KBM-7 (cell line): ENCODE measurements at places on chromosomes 2 and 18.

DNA sequence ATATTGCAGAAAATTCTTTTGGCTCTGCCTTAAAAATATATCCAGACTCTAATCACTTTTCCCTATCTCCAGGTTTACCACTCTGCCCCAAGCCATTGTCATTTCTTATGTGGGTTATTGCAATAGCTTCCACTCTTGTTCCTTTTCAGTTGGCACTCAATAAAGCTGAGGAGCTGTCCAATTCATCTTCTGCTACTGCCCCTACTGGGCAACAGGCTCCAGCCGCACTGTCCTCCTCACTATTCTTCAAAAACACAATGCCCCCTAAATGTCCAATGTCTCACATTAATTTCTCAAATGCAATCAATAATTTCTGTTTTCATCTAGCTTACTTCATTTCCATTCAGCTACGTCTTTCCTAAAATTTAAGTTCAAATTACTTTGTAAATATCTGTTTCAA, 1262.5 kb upstream of the CDH2 start:
- DNase-seq = no peak

- DNase-seq = no peak
These were observed 564.4 kb downstream of the ZEB2 start for GRCh38 chr2:143955401-143956065.

DNA sequence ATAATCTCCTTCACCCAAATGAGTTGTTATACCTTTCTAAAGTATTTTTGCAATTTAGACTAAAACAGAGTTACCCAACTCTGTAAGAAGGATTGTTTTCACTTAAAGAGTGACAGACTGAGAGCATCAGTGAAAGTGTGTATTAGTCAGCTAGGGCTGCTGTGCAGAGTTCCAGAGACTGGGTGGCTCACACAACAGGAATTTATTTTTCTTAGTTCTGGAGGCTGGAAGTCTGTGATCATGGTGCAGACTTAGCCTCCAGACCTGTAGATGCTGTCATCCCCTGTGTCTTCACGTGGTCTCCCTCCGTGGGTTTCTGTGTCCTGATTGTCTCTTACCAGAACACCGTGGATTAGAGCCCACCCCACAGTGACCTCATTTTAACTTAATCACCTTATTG, 40.0 kb downstream of the BCL2L11 start:
- DNase-seq = no peak

DNA sequence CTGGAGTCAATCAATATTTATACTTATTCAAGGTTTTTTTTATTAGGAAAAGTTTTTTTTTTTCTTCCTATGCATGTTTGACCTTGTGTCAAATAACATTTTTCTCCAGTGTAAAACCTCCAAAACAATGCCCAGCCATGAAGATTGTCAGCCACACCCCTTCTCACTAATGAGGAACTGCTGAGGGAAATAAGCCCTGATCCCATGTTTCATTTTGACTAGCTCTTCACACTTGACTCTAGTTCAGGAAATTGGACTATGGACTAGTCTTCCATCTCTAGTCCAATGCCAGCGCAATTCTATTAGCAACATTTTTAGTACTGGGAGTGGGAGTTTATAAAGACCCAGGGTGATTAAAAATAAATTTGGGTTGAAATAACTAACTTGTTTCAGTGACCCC, 275.6 kb upstream of the CXCR4 start:
- no peak for DNase-seq

- DNase-seq = no peak
These were observed 27.9 kb downstream of the HNMT start for GRCh38 chr2:137992039-137992646.

GRCh38 chr2:176188774-176189680, 559 bp downstream of the HOXD1 start:
- no peak for DNase-seq

GRCh38 chr2:178229927-178230326, 35.6 kb downstream of the OSBPL6 start:
- peak; percentile 64 for DNase-seq

DNA sequence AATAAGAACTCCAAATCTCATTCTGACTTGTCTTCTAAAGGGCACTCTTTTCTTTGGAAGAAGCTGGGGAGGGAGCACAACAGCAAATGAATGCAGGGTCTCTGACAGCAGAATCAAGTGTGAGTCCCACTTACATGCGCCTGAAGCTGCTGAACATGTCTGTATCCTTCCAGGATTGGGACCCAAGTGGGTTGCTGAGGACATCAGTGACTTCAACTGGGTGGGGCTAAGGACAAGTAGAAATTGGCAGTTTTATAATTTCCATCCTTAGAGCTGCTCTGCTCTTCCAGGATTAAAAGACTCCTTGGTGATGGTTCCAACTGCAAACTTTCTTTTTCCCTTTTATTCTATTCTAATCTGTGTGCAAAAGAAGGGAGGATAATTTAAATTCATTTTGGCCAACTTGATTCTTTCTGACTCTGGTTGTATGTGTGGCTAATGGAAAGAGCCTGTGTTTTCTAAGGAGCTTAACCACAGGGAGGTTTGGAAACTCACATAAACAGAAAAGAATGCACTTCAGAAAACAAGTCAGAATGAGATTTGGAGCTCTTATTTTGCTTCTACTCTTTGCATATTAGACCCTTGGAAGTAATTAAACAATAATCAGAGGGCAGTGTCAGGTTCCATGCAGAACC, 20.6 kb downstream of the ANTXR1 start:
- DNase-seq = no peak

DNA sequence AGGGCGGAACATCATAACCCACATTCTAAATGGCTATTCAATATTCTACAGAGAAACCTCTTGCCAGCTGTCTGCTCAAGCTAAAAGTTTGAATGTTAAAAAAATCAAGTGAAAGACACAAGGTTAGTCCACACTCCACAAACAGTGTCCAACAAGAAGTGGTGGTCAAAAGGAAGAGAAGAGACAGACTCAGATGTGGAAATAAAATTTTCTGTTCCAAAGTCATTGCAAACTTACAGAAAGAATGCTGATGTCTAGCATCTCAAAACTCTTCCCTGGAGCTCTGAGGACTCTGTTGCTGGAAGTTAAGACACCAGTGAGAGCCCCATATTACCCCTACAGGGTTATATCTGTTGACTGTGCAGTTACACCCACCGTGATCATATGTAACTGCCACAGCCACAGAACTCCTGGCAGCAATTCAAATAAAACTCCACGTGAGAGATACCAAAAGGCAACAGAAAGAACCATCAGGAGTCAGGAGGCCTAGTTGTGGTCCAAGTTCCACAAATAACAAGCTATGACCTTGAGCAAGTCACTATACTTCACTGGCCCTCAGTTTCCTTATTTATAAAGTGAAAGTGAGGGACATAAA, 60.9 kb downstream of the AAK1 start:
- DNase-seq = peak; percentile 47

DNA sequence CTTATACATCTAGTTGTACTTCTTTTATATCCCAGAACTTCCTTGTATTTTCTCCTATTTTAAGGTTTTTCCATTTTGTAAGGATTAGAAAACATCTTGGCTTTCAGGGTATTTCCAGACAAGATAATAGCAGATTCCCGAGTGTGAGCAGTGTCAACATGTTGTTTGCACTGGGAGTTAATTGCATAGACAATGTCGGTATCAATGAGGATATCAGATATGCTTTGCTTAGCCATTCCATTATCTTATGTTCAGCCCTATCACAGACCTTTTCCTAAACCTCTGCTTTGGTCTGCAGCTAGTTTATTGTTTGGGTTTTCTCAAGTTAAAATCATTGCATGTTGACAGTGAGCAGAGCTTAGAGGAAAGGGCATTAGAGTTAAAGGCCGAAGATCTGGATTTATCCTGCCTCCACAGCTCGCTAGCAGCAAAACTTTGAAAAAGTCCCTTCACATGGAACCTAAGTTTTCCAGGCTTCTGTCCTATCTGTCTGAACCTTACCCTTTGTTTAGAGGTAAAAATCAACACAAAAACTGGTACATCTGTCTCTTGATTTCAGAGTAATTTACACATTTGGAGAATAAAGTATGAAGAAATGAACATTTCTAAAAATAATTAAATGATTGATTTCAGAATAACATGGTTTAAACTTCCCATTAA, 355.4 kb downstream of the KIAA1328 start:
- no peak for DNase-seq

- DNase-seq = peak; percentile 37
These were observed 821 bp upstream of the EPHA4 start for GRCh38 chr2:221572821-221573429.

- no peak for DNase-seq
These were observed 18.8 kb upstream of the TAF1B start for GRCh38 chr2:9824441-9824840.

GRCh38 chr2:221429741-221430491, 142.2 kb downstream of the EPHA4 start:
- DNase-seq = no peak

- no peak for DNase-seq
These were observed 134.2 kb downstream of the GLI2 start for GRCh38 chr2:120869730-120870466.

- peak; percentile 37 for DNase-seq
These were observed 70.6 kb downstream of the EMILIN2 start for GRCh38 chr18:2917259-2918047.

DNA sequence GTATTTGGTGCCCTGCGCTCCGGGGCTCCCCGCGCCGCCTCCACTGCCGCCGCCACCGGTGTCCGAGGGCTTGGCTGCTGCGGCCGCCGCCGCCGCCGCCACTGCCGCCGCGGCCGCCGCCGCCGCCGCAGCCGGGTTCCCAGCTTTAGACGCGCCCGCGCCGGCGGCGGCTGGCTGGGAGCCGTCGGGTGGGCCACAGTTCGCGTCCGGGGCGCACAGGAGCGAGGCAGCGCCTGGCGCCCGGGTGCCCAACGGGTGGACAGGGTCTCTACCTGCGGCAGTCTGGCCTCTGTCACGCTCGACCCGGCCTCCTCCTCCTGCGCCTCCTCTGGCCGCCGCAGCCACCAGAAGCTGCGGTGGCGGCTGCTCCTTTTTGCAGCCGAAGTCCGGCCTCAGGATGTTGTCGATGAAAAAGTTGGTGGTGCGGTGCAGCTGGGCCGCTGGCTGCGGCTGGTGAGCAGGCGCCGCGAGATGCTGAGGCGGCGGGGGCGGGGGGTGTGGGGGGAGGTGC, 951 bp downstream of the EN1 start:
- no peak for DNase-seq

GRCh38 chr2:152546230-152546837, 170.9 kb downstream of the PRPF40A start:
- DNase-seq = no peak

DNA sequence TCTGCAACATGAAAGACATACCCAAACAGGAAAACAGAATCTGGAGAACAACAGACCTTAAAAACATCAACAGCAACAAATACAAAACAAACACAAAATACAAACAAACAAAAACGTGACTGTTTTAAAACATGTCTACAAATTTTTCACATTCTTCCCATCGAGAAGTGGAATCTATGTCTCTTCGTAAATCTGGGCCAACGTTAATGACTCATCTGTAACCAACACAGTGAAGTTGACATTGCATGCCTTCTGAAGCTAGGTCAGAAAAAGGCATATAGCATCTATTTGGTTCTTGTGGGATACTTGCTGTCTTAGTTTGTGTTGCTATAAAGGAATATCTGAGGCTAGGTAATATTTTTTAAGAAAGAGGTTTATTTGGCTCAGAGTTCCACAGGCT, 269.0 kb upstream of the FBXO11 start:
- no peak for DNase-seq

DNA sequence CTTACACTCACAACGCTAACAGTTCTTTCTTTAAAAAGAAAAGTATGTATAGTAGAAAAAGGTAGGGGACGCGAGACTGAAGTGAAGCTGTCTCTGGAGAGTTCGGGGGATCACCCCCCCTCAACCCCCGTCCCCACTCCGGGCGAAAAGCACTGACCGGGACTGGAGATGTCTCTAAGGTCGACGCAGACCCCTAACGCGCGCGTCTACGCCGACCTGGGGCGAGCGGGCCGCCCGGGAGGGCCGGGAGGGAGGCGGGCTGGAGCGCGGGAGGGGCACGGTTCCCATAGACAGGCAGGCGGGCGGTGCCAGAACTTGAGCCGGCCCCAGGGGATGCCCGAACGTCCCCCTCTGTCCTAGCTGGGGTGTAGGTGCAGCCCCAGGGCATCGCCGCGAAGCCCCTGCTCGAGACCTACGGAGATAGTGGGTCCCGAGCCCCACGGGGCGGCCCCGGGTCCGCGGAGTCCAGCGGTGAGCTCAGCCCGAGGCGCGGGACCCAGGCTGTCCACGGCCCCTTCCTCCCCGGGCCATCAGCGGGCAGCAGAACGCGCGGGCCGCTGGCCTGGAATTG, 82.2 kb downstream of the CHRNA1 start:
- peak; percentile 39 for DNase-seq

DNA sequence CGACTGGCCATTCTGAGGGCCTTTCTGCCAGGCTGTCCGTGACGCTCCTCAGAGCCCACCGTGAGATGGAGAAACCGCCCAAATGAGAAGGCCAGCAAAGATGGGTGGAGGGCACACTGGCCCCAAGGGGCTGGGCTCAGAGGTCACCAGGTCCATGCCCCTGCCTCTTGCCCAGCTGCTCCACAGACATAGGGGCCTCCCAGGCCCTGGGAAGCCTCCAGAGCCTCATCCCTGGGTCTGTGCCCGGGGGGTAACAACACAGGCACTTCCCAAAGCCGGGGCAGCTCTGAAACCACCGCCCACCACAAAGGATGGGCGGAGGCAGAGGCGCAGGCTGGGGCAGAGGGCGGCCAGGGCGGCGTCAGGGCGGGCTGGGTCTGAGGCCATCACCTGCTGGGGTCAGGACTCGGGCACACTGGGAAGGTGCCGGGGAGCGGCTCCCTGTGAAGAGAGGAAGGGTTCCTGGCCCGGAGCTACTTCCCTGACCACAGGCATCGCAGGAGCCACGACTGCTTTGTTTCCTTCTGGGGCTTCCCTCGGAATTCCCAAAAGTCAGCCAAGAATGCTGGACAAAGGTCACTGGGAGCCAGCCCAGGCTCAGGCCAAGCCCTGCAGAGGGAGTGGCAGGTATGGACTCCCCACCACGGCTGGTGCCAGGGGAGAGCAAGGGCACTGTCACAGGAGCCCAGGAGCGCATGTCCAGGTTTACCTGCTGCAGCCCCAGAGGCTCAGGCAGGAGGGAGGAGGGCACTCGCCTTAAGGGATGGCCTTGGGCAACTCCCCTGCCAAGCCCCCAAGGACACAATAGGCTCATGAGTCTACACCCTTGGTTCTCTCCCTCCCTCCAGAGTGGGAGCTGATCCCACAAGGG, 9.4 kb downstream of the CYP26B1 start:
- no peak for DNase-seq

DNA sequence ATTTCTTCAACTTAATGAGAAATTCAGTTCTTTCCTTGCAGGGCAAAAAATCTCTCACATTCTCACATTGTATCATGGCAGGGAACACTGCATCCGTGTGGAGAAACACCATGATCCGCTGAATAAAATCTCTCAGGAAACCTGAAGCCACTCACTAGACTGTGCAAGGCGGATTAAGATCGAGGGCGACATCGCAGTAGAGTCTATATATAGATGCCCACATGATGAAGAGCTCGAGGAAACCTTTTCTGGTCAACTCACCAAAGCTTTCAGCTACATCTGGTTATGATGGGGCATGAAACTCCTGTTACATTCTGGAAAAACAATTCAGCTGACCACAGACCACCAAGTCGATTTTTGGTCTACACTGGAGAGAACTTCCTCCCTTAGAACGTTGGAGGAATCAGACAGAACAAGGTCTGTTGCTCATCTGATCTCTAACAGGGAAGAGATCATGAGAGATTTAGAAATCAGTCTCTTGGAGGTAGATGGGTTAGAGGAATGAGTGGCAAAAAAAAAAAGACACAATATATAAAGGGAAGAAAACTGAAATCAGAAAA, 162.9 kb upstream of the ZNF516 start:
- DNase-seq = peak; percentile 80

GRCh38 chr2:176614049-176614448, 344.8 kb downstream of the MTX2 start:
- DNase-seq = no peak
